AG04449 (cell line): ENCODE measurements at places on chromosomes 13 and 19.

DNA sequence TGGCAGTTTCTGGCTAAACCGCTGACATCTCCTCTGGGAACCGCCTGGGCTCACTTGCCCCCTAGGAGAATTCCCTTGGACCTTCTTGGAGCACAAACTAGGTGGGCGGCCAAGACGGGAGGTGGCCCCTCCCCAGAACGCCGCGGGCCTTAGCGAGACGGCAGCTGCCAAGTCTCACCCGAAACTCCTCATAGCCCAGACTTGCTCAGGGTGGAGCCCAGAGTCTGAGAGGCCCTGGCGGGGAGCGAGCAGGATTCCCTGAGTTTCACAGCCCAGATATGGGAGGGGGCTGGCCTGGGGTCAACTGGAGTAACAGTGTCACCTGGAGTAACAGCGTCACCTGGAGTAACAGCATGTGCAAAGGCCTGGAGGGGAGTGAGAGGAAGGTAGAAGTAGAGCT is 10.1 kb downstream of the TINCR start:
- no peak for DNase-seq

DNA sequence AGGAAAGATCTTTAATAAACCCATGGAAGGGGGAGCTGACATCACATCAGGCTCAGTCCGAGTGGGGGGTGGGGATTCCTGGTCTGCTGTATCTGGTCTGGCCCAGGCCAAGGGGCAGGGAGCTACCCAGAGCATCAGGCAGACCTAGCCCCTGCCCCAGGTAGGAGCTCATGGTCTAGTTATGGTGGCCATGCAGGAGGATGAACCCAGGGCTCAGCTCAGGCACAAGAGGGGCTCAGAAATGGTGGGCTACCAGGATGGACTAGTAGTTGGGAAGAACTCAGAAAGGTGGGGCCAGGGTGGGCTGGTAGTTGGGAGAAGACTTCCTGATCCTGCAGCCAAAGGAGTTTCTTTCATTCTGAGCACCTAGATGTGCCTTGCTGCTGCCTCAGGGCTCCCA is 14.3 kb downstream of the VSTM2B start:
- DNase-seq, result no peak

DNA sequence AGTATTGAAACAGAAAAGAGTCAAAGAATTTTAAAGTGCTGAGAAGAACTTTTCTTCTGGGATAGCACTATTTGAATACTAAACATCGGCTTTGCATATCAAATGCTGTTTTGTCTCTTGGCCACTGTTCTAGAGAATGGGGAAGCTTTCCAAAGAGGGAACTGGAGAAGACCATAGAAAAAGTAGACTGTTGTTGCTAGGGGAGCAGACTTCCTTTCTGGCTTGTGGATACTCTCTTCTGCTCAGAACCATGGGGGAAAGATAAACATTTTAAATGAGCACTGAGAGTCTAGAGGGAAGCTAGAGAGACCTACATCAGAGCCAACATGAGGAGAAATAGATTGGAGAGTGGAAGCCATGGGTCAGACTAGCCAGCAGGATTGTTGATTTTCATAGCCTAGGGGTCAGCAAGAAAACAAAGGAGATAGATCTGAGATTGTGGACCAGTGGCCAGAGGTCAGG is 315.7 kb downstream of the KCTD12 start:
- DNase-seq, result no peak

DNA sequence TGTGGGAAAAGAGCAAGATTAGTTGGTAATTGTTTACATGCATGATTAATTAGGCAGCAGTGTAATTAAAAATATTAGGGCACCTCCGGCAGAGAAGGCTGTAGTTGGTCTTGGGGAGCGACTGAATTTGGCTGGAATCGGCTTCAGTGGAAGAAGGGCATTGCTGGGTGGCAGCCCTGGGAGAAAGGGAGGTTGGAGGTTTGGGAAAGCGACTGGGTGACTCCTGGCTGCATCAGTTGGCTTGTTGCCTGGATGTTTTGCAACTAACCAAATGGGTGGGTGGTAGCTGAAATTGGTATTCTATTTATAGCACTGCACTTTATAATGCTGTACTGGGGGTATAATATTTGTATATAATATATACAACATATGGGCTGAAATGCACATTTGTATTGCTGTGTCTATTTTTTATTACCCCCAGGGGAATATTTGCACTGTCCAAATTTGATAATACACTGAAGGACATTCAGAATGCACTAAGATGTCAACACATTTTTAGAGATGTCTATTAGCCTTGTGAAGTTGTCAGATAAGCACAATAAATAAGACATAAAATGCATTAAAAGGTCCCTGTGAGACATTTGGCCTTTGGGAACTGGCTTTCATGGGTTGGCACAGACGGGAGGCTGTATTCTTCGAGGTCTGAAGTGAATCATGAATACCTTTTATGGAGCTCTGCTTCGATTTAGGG is 1.7 kb downstream of the B3GLCT start:
- DNase-seq, result no peak

DNA sequence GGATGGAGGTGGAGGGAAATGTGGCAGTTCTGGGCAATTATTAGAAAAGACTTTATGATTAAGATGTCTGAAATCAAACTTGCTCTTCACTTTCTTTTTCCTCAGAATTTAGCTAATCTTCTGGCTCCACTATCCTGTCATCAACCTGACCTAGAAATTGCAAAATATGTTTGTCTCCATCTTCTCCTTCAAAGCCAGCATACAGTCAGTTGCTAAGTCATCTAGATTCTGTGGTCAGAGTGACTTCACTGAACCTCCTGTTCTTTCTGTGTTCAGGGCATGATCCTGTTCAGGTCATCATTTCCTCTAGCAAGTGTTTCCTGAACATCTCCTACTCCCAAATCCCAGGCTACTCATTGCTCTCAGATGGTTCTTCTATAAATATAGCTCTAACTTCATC is 10.8 kb upstream of the CCNA1 start:
- DNase-seq, result no peak

GRCh38 chr13:79538757-79539156 is 57.8 kb downstream of the NDFIP2 start:
- no peak for DNase-seq

GRCh38 chr13:109146912-109147647 is 517.7 kb downstream of the MYO16 start:
- DNase-seq, result no peak

DNA sequence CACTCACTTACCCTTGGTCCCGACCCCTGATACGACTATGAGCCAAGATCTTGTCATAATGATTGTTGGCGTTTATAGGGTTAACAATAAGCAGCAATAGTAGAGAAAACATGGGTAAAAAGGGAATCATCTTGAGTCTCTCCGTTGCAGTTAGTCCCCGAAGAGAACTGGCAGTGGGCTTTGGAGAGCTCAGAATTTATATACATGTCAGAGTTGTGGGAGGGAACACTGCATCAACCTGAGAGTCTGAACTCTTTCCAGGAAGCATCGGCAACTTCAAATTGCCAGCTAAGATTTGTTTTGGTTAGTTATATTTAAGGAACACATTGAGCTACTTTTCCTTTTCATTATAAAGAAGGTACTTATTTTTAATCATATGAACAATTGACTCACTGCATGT is at the start of gene POSTN:
POSTN (minus strand) TSS at position 172 of the 400 bp plus-strand sequence; CDS start at position 130, 42 bp downstream.
- DNase-seq, result no peak

DNA sequence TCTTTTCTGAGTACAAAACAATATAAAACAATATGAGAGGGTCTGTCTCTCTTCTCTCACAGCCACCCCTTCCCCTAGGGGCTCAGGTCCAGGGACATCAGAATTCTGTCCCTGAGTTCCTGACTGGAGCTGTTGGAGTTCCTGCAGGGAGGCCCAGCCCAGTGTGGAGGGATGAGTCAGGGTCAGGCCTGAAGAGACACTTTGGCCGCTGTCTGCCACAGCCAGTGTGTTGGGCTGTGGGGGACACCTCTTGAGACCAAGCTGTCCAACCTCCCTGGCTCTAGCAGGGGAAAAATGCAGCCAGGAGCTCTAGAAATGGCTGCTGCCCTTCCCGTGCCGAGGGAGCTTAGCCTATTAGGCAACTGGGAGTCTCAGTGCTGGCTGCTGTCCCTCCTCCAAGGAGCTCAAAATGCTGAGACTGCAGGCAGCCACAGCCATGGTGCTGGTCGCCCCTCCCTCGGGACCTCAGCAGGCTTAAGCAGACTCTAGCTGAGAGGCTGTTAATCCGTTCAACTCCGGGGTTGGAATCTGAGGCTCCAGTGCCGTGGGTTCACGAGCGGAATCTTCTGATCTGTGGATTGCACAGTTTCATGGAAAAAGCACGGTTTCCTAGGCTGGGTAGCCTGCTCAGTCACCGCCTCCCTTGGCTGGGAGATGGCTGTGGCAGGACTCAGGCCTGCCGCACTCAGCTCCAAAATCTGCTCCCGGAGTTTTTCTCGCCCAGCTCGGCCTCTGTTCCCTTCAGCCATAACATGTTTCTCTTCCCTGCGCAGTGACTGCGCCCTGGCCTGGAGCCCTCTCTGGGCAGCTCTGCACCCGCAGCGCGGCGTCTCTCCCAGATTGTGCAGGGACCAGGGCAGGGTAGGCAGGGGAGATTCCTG is 3.8 kb upstream of the ZNF626 start:
- DNase-seq, result no peak

- DNase-seq, result no peak
Observed at GRCh38 chr19:28948566-28948965, 264.4 kb downstream of the UQCRFS1 start.

- DNase-seq, result no peak
Observed at GRCh38 chr13:99548448-99548847, 47.2 kb downstream of the TM9SF2 start.

- no peak for DNase-seq
Observed at GRCh38 chr13:64234255-64234654, 2818.6 kb upstream of the PCDH20 start.

DNA sequence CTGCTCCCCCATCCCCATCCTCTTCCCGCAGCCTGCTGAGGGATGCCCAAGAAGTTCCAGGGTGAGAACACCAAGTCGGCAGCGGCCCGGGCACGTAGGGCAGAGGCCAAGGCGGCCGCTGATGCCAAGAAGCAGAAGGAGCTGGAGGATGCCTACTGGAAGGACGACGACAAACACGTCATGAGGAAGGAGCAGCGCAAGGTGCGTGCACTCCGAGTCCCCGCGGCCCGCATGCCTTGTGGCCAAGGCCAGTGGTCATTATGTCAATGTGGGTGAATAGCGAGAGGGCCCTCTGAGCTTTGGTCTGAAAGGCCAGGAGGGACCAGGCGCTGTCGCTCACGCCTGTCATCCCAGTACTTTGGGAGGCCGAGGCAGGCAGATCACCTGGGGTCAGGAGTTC is 3.6 kb downstream of the CCDC124 start:
- DNase-seq, result no peak

DNA sequence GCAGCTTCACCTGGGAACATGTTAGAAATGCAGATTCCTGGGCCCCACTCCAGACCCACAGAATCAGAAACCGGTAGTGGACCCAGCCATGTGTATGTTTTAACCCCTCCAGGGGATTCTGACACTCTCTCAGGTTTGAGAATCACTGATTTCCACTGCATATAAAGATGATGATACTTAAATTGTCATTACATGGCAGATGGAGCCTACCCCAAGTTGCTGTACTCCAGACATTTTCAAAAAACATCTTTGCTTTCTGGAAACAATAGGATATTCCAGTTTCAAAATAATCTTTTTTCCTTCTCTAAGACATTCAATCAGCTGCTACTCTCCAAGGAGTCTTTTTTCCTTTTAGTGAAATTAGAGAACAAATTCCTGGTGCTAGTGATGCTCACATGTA is 48.6 kb upstream of the RGCC start:
- DNase-seq, result no peak

GRCh38 chr13:50645092-50645491 is 198.4 kb downstream of the DLEU7 start:
- peak; percentile 70 for DNase-seq

GRCh38 chr19:46924874-46925547 is 64.2 kb downstream of the ARHGAP35 start:
- no peak for DNase-seq

GRCh38 chr19:19445911-19446361 is 40.5 kb downstream of the GATAD2A start:
- DNase-seq, result no peak

DNA sequence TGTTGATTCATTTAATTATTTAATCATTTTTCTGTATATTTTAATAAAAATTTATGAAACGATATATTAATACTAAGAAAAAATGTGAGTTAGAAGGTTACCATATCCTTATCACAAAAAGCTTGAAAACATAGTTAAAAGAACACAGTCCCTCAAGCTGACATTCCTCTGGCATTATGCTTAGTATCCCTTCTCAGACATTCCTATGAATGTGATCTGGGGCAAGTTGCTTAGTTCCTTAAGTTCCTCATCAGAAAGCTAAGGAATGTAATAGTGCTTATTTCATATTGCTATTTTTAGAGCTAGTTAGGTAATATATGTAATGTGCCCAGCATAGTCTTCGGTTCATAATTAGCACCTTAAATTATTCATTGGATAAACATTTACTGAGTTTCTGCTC is 122.8 kb downstream of the MTUS2 start:
- DNase-seq, result no peak

DNA sequence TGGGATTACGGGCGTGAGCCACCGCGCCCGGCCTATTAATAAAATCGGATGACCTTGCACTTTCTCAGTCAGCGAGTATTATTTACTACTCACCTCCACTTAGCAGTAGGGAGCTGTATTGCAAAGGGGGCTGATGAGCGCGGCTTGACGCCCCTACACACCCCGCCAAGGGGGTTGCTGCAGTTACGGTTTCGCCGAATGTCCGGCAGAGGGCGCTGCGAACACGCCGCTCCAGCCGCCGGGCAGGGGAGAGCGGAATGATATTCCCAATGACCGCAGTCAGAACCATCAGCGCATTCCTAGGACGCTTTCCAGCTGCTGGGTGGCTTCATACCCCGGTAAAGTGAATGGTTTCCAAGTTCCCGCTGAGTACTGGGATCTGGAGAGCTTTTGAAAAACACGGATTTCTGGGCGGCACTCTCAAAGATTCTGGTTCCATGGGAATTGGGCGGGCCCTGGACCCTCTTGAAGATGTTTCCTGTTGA is 30.0 kb upstream of the TPT1 start:
- no peak for DNase-seq

DNA sequence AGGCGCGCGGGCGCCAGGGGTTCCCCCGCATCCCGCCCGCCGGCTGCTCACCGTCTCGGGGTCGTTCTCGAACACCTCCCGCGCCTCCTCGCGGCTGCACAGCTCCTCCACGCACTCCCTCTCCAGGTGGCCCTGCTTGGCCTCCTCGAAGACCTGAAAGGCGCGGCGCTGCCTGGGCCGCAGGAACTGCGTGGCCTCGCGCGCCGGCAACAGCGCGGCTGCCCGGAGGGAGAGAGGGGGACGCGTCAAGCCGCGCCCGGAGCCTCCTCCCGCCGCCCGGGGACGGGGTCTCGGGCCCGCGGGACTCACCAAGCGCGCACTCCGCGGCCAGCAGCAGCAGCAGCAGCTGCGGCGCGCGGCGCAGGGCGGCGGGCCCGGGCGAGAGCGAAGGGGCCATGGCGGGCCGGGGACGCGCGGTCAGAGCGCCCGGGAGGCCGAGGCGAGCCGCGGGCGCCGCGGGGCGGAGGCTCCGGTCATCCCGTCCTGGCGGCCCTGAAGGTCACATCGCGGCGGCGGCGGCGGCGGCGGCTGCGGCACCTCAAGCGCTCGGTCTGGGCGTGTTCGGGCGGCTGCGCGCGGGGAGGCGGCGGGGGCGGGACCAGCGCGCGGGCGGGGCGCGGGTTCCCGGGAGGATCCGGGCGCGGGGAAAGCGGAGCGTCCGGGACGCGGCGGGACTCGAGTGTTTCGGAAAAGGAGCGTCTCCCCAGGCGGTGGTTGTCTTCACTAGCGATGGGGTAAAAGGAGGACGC is at the start of gene GAS6:
GAS6 (minus strand) TSS at position 553 of the 749 bp plus-strand sequence; CDS start at position 397, 156 bp downstream.
- DNase-seq, result no peak

- no peak for DNase-seq
Observed at GRCh38 chr13:66528944-66529576, 701.1 kb downstream of the PCDH9 start.

- peak; percentile 85 for DNase-seq
Observed at GRCh38 chr19:20051841-20052768, 12.8 kb upstream of the ZNF682 start.
